Left kidney (tissue), 8 donors: ENCODE measurements at places on chromosomes 5 and 9. TPM values are rescaled to one million over a fixed set of nuclear protein-coding genes. Genes with fewer than 3 reads are reported as not detected.

DNA sequence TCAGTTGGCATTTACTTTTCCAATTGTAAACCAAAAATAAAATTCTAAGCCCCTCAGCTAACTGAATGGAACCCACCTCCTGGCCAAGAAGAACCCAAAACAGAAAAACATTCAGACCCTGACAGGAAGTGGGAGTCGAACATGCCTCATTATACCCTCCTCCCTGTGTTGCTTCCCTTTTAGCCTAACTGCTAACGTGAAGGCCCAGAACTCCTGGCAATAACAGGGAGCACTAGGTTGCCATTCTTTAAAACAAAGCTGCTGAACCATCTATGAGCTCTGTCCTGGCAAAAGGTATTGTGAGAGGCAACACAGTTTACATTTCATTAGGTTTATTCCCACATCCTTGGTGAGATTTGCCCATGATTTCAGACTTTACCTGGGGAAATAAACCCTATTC, 481.4 kb downstream of the CHSY3 start:
- no peak for DNase-seq

- no peak for DNase-seq
Observed at GRCh38 chr9:99109522-99109921, 4.6 kb downstream of the TGFBR1 start.

DNA sequence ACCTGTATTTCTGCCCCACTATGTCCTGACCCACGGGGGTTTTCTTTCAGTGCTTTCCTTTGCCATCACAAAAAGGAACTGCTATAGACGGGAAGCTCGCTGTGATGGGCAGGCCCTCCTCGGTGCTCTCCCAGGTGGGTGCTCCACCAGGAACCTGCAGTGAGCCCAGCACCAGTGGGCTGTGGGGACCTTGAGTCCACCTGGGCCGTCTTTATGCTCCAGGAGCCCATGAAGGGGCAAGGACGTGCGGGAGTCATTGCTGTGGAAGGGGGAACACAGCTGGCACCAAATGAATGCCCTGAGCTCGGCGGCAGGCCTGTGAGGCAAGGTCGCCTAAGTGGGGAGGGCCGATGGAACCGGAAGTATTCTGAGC, 36.7 kb upstream of the SLC6A3 start:
- DNase-seq, result no peak

DNA sequence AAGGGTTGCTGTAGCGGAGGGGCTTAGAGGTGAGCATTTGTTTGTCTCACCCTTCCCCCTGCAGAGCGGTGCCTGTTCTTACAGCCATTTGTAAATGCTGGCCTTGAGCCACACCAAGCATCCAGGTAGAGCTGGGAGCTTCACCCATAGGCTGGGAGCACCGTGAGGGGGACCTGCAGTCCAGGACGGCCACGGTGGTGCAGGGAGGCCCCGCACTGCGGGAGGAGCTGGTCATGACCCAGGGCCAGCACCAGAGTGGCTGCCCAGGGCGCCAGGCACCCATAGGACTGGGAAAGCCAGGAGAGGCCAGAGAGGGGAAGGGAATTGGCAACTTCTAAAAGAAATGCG, 197.3 kb upstream of the ADAMTS16 start:
- DNase-seq, result no peak

DNA sequence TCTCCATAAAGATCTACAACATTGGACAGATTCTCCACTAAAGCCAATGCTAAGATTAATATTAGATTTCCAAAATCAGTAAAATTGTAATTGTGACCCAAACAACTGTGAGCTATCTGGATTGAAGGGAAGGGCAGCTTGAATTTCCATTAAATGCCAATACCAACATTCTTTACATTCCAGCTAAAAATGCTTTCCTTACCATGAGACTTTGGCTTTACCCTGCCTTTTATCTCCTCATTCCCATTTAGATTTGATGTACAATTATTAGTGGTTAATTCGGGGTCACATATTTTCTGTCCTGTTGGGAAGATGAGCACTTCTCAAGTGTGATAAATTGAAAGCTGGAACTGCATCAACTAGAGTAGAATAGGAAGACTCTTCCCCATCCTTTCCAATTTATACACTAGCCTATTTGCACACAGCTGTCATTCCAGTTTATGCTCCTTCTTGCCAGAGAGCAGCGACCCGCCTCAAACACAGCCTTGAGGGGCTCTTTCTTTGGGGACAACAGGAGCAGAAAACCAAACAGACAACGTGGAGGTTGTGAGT, 33.1 kb upstream of the MYOT start:
- no peak for DNase-seq

DNA sequence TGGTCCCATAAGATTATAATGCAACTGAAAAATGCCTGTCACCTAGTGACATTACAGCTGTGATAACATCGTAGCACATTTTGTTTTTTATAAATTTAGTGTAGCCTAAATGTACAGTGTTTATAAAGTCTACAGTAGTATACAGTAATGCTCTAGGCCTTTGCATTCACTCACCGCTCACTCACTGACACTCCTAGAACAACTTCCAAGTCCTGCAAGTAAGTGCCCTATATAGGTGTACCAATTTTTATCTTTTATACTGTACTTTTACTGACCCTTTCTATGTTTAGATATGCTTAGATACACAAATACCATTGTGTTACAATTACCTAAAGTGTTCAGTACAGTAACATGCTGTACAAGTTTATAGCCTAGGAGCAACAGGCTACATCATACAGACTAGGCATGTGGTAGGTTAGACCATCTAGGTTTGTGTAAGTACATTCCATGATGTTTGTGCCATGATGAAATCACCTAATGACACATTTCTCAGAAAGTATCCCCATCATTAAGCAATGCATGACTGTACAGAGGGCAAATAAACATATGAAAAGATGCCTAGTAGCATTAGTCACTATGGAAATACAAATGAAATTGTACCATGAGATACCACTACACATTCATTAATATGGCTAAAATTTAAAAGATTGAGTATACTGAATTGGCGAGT, 127.6 kb downstream of the TRPM6 start:
- DNase-seq, result no peak

DNA sequence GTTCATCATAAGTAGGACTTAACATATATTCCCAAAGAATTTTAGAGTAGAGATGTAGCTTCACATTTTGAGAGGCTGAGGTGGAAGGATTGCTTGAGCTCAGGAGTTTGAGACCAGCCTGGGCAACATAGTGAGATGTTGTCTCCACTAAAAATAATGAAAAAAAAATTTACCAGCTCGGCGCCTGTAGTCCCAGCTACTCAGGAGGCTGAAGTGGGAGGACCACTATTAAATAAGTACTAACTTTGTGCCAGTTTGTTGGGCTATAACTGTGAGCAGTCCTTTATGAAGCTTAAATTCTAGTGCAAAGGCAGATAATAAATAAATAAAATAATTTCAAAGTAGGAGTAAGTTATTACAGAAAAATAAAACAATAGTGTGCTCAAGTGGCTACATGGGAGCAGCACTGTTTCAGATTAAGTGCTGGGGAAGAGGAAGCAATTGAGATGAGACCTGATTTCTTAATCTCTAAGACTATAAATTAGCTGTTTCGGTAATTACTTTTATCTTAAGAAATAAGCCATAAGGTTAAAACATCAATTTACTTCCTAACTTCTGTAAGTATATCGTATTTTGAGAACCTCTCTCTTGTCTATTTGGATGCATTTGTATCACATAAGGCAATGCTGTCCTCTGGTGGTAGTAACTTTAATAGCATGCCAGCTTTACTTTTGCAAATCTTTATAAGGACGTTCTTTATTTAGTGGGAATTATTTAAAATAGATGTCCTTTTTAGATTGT, 98.9 kb downstream of the CSNK1G3 start:
- peak; percentile 60 for DNase-seq

DNA sequence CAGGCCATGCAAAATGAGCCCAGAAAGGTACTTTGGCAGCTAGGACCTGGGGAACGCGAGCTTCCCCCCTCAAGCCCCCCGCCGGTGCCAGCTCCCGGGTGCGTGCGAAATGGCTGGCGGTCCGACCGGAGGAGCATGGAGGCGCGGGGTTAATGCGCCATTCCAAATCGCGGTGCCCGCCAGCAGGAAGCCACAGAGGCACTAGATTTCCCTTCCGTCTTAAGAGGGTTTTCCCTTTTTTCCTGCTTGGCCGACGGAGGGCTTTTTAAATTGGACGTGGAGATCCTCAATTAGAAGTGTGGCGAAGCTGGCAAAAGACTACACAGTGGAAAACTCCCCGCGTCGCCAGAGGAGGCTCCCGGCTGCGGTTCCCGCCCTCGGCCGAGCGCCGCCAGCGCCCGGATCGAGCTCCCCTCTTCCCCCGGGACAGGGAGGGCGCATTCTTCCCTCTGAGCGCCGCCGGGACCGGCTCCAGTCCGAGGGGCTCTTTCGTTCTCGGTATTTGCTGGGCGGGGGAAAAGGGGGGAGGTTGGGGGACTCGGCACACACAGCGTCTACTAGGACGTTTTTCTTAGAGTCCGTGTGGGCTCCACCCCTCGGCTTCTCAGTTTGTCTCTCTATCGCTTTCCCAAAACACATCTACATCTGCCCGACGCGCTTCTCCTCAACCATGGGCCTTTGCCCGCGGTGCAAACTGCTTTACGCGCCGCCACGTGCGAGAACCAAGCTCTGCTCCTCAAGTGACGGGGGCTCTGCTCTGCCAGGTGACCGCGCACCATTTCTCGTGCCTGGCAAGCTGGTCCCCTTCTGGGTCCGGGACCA, 3.0 kb downstream of the GDNF start:
- no peak for DNase-seq

- no peak for DNase-seq
Observed at GRCh38 chr9:19200229-19200628, 30.3 kb upstream of the DENND4C start.

- DNase-seq, result no peak
Observed at GRCh38 chr5:150596313-150596712, 44.1 kb upstream of the SYNPO start.

GRCh38 chr5:173878224-173878967, 9.8 kb upstream of the CPEB4 start:
- no peak for DNase-seq

DNA sequence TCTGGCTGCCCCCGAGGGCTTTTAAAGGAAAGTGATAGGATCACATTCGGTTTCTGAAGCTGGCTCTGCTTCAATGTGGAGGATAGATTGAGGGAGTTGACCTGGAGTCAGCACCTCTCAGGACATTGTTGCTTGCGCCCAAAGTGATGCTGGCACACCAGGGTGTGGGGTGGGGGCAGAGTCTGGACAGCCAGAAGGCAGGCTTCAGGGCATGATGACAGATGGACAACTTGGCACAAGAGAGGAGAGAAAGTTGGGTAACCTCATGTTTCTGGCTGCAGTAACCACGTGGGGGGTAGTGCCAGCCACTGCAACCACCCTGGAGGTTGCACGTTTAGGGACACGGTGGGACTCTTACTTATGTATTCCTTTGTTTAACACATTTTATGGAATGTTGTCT, 9.5 kb downstream of the ALDH1B1 start:
- DNase-seq, result no peak

- DNase-seq, result no peak
Observed at GRCh38 chr9:136846376-136847087, 2.7 kb upstream of the PHPT1 start.

DNA sequence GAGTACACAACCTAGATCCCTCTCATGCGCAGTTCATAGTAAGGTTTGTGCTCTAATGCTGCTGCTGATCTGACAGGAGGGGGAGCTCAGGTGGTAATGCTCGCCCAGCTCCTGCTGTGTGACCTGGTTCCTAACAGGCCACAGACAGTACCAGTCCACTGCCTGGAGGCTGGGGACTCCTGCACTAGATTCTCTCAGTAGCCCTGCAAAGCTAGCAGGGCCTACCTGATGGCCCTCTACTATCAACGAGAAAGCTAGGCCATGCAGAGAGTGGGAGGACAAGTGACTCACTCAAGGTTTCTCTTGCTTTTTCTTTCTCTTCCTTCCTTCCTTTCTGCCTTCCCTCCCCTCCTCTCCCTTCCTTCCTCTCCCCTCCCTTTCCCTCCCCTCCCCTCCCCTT, 55.1 kb upstream of the TEX48 start:
- no peak for DNase-seq

GRCh38 chr9:127735530-127736185, 564 bp upstream of the TOR2A start:
- no peak for DNase-seq

DNA sequence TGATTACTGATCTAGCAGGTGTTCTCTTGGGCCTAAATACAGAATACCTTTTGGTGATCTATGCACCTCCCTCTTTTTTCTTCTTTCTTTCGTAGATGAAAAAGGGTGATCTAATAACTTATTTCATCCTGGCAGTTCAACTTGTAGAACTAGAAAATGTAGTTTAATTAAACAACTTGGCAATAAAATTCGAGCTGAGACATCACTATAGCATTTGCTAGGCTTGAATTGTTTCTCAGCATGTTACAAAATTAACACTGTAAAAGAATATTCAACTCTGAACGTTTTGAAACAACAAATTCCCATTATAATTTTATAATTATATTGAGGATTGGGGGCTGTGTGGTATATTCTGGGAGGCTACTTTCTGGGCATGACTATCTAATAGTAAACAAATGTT, 19.5 kb downstream of the SMIM15 start:
- no peak for DNase-seq

GRCh38 chr5:122312591-122313406, 762 bp downstream of the SNCAIP start:
- peak; percentile 57 for DNase-seq

DNA sequence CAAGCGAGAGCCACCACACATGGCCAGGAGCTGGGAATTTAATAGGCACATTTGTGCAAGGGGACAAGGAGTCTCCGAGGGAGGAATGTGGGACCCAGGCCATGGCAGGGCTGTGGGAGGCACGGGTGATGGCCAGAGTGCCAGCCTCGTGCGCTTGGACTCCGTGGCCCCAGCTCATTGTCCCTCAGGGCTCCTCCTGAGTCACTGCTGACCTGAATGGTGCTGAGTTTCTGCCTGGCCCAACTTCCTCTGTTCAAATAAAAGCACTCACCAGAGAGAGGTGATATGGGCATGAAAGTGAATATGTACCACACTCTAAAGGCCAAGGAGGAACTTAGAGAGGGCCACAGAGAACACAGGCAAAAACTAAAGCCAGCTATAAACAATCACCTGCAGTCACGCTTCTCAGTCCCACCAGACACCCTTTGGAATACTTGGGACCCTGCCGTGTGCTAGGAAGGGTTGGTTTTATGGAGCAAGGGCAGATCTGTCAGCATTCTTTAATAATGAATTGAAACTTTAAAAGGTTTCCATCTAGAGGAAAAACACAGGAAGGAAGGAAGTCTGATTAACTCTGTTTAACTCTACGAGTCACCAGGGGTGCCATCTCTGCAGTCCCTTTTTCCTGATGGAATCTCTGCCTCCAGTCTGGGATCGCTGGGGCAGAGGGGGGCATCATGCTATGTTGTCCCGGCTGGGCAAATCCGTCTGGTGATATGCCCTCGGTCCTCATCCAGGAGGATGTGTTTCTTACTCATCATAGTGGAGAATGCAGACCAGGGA, 25.1 kb upstream of the UBE2QL1 start:
- no peak for DNase-seq

Gene ZNF454
- polyA plus RNA-seq, result 9.9 TPM

Gene C9orf153
- 0.15 TPM for polyA plus RNA-seq

Gene PRUNE2
- 16.4 TPM for polyA plus RNA-seq

Gene RECK
- polyA plus RNA-seq, result 30.0 TPM

Gene PCDHGA12
- 1.5 TPM for polyA plus RNA-seq

Gene SLC25A2
- polyA plus RNA-seq, result 0.23 TPM

Gene RASGRF2
- 2.3 TPM for polyA plus RNA-seq

Gene LOX
- 40.5 TPM for polyA plus RNA-seq

Gene PFN3
- polyA plus RNA-seq, result 2.0 TPM
